ENCODE measurements at places on chromosomes 4 and X.

GRCh38 chrX:10016519-10017132 is 49.5 kb downstream of the CLDN34 start:
- no peak for DNase-seq

- no peak for DNase-seq
Measured at GRCh38 chrX:11423362-11423818, 130.2 kb downstream of the AMELX start.

DNA sequence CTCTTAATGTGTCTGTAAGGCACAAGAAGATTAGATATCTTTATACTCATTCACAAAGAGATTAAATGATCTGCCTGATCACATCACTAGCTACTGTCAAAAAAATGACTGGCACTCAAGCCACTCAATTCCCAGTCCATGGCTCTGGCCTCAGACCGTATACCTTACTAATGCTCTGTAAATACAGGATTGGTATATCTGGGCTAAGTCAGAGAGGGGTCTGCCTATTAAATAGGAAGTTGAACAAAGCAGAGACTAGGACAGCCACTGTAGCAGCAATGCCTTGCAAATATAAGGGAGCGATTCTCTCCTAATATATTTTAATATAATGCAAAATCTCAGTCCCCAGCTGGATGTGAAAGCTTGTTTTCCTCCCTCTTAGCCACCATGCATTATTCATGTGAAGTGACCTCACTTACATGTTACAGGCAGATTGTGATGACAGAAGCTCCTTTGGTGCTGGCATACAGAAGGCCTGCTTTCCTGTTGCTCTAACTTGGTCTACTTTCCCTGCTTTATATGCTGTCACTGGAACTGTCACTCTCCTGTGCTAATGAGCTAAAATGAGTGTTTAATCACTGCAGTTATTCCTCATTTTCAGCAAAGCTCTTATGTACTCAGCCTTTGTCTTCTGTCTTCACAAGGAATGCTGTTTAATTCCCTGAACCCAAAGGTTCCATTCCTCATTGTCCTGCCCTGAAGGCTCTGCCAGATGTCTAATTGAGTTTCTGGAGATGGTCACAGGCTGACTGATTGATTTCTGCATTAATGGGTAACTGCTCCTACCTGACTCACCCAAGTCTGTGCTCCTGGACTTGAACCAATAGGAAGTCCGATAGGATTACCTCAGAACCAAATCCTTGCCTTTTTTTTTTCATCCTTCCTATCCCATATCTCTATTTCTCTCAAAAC is 578.2 kb downstream of the KLHL13 start:
- no peak for DNase-seq

DNA sequence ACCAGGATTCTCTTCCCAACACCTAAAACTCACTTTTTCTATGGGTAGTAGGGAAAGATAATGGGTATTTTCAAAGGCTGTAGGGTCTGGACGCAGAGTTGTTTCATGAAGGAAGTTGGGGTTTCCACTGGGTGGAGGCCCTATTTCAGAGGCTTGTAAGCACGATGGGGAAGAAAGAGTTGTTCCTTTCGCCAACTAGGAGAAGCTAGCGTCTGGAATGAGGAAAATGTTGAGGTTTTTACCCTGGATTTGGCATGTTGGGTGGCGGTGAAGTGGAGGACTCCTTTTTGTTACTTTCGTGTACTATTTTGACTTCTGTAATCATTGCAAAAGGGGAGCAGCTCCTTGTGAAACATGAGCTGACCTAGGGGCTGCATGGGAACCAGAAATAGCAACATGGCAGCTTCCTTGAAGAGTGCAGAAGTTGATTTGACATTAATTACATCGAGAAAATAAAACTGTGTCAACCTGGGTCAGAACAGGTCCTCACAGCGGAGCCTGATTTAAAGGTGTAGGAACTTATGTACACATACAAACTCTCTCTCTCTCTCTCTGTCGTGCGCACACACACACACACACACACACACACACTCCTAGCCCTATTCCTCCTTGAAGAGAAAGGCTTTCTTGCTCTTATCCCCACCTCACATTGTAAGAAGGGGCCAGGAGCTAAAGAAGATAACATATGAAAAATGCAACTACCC is 19.1 kb downstream of the VSIG4 start:
- DNase-seq = no peak

DNA sequence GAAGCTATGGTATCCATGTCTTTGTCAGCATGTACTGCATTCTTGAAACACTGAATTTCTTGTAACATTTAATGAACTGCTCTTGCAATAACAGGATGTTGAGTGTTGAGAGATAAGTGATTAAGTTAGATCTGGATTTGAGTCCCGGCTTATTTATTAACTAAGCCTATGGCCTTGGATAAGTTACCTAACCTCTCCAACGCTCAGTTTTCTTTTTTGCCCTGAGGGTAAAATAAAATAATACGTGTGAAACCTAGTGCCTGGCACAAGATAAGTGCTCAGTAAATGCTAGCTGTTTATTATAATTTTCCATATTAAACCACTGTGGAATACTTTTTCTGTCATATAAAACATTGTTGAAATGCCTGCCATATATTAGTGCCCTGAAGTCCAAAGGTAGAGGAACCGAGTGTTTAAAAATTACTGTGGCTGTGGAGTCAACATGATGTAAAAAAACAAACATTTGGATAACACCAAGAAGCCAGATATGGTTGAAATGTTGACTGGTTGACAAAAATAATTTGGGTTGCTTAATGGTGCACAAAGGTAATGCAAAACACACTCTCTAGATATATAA is 58.6 kb upstream of the ALB start:
- no peak for DNase-seq

DNA sequence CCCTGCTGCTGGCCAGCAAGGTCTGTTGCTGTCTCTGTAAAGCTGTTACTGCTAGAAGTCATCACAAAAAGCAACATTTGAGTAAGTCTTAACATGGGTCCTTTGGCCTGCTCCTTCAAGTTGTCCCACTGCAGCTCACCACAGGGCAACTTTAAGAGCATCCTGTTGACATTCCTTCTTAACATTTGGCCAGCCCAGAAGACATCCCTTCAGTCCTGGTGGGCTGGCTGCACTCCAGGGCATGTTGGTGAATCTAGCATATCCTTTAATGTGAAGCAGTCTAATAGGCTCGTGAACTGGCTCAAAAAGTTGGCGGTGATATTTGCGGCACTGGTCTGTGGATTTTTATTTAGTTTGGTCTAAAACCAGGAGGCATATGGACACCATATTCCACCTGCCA is 92.2 kb upstream of the MAML3 start:
- DNase-seq = no peak

DNA sequence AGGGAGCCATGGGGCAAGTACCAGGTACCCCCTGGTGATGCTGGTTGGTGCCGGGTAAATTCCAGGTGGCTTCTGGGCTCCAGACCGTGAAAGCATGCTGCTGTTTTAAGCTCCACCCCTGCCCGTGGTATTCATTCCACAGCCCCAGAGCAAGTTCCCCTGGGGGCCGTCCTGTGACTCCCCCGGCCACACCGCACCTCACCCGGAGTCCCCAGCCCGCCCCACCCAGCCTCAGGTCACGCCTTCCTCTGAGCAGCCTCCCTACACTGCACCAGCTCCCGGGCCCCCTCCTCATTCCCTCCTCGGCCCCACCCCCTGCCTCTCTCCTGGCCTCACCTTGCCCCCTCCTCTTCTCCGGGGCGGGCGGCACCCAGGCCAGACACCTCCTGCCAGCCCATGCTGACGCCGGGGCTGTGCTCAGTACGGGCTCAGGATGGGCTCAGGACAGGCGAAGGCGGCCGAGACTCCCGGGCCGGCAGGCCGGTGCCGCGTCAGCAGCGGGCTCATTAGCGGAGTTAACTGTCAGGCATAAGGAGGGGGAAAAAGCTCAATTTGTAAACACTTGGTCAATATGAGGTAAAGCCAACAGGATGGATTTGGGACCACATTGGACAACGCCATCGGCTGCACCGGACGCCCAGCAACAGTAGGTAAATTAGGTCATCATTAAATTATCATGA is 127.4 kb downstream of the FAM53A start:
- no peak for DNase-seq

- no peak for DNase-seq
Measured at GRCh38 chrX:3990569-3990968, 277.1 kb upstream of the PRKX start.

GRCh38 chr4:85419103-85419502 is 55.8 kb upstream of the ARHGAP24 start:
- no peak for DNase-seq

DNA sequence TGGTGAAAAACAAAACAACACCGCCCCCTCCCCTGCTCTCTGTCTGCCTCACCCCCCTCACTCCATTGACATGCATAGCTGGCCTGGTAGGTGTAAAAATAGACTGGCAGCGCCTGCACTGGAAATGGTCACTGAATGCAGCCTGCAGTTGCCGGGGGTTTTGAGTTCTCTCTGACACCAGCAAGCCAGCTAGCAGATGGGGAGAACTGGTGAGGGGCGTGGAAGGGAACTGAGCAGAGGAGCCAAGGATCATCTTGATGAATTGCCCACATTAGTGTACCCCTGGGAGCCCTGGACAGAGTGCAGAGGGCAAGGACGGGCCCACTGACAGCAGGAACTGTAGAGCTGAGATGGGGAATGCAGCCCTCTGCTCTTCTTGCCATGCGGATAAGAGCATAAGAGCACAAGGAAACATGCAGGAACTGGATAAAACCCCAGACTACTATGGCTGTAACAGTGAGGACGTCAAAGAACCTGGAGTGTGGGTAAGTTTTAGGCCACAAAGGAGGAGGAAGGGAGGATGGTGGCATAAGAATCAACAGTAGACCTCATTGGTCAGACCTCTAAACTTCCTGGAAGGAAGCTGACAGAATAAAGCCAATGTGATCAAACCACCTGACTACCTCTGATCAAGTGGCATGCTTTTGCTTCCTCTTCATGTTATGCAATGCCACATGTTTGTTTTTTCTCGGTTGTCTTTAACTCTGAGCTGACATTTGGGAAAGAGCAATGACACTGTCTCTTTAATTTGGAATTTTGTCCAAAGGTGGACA is 96.3 kb downstream of the ANK2 start:
- no peak for DNase-seq

DNA sequence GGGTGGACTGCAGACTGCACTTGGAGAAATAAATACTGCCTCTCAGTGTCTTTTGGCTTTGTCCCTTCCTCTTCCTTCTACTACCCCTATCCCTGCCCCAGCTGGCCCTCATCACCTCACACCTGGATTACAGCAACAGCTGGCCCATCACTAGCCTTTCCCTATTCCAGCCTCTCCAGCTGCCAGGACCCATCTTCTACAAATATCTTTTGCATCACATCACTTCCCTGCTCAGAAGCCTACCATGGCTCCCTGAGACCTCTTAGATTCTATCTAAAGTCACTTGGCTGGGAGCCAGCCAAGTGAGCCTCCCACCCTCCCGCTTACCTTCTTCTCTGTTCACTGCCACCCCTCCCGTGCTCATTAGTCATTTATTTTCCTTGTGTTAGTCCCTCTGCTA is 66.8 kb downstream of the TSC22D3 start:
- DNase-seq = no peak

DNA sequence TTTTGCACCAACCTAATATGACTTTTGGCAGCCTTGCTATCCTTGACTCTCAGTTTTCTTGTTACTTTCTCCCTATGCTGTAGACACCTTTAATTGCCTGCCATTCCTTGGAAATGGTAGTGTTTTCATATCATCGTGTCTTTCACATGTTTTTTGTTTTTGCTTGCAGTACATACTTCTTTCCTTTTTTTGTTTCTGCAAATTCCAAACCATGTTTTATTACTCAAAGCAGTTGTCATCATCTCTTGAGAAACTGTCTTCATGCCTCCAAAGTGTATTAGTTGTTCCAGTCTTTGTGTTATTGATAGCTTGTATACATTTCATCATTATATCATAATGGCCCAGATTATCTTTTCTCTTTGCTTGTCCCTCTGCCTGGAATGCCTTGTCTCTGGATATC is 57.1 kb downstream of the PDLIM5 start:
- DNase-seq = no peak

DNA sequence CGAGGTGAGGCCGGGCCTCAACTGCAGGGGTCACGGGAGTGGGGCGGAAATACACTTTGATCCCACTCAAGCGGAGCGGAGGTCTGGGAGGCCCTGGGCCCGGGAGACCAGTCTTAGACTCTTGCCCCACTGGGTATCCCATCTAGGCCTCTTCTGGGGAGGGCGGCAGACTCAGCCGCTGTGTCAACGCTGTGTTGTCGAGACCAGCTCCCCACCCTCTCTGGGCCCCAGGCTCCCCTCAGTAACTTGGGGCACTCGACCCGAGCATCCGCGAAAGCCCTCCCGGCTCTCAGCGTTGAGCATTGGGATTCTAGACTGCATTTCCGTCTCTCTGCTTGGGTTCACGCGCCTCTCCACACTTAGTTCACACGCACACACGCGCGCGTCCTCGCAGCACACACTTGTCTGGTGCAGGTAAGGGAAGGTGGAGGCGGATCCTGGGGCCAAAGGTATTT is 1.7 kb downstream of the NKX3-2 start:
- DNase-seq = no peak

DNA sequence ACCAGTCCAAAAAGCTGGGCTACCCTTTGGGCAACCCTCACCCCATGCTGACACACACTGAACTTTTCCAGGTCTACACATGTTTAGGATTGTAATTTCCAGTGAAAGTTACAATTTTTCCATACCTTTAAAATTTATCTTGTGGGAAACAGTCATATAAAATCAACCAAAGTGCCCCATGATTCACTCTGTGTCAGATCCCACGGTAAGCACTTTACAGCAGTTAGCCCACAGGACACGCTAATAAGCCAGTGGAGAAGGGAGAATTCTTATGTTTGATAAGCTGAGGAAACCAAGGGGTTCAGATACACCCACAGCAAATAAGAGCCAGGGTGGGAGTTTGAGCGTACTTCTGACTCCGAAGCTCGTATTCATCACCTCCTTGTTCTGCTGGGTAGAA is 72.4 kb upstream of the TBL1X start:
- DNase-seq = no peak

GRCh38 chr4:13238936-13239335 is 245.2 kb downstream of the RAB28 start:
- no peak for DNase-seq

- no peak for DNase-seq
Measured at GRCh38 chrX:130975947-130976346, 72.9 kb upstream of the ENOX2 start.

GRCh38 chrX:39716401-39716800 is 381.4 kb downstream of the BCOR start:
- no peak for DNase-seq

DNA sequence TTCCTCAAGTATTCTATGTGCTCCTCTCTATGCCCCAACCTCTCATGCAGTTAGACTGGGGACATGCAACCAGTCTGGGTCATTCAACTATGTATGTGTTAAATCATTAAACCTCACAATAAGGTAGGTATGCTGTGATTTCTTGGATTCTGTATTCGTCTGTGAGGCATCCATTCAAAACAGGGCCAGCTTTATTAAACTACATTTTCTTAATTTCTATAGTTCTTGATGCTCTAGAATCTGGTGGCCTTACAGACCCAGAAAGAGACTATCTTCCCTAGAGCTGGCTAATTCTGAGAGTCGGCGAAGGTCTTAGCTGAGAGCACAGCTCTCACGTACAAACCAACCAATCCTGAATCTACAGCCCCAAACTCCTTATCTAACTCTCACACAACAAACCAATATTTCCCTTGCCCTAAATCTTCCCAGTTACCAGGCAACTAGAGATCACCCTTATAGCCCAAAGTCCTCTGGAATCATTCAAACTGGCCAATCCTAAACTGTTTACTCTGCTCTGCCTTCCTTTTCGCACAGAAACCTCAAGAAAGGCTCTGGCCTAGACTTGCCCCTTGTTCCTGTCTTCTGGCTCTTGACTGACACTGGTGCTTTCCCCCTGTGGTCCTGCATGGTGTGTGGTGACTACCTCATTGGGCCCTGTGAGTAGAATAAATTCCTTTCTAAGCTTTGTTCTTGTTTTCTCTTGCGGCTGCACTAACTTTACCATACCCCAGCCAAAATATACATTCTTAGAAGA is 203.5 kb upstream of the TET2 start:
- DNase-seq = no peak

- no peak for DNase-seq
Measured at GRCh38 chr4:18754180-18754579, 732.6 kb upstream of the LCORL start.

Data from activated T-helper 1 cell treated with Interleukin-2 at 50 U/mL for 16 hours (primary cell).